ENCODE measurements at places on chromosomes 1 and 21.

DNA sequence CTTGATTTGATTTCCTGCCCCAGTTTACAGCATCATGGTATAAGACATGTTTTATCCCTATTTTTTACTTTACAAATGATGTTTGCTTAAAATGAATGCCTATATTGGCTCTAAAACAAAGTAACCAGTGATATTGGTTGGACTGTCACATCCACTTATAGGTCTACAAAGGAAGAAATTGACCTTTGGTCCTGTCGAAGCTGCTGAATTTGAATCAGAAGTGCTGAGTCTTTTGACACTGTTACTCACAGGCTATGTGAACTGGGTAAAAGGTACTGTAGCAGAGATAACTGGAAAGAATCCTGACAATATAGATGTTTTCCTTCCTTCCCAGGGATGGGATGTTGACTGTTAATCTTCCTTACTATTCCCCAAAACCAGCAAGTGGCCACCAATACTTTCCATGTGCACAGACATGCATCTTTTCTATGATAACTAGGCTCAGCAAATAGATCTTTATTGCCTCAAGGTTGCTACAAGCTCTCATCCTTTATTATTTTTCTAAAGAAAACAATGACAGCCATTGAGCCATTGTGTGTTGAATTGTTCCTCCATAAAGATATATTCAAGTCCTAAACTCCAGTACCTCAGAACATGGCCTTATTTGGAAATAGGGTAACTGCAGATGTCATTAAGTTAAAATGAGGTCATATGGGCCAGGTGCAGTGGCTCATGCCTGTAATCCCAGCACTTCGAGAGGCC is 175.9 kb upstream of the NR5A2 start:
- DNase-seq = no peak

DNA sequence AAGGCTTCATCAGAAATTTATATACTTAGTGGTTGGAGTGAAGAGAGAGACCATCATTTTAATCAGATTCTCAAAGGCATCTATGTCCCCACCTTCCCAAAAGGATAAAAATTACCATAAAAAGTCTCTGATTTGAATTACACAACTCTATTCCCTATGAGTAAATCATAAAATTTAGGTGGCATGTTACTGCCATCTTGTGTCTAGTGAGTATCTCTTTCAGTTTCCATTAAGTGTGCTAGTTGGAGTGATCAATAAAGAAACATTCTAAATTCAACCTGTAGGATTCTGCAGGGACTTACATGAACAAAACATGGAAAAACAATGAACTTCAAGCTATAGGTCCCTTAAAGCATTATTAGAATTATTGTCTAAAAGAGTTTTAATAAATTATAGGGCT is 655.4 kb downstream of the LTN1 start:
- peak; percentile 83 for DNase-seq

DNA sequence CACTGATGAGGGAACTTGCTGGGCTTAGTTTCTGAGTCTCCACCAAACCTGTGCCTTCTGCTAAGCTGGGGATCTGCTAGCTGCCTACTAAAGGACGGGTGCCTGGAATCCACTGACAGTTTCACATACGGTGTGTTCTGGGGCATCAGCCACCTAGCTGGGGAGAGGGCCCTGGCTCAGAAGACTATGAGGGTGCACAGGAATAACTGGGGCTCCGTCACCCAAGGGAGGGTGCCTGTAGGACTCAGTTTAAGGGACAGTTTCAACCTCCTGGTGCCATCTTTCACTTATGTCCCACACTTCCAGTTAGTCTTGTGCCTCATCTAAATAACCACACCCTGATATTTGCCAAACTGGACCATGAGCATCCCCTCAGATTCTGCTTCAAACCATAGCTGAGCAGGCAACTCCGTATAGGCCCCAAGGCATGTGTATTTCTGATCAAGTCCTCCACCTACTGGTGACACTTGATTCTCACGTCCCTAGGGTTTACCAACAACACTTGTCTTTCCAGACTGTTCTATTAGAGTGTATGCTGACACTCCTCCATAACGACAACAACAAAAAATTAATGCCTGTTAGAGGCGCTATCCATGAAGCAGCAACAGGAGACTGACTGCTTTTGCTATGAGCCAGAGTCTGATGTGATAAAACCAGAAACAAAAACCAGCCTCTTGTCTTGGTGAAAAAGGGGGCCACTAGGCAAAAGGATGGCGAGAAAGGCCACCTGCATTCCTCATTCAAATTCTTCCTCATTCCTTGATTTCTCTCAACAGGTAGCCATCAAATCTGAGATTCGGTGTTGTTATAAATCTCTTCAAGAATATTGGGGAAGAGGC is 55.0 kb upstream of the PAXBP1 start:
- DNase-seq = peak; percentile 80

DNA sequence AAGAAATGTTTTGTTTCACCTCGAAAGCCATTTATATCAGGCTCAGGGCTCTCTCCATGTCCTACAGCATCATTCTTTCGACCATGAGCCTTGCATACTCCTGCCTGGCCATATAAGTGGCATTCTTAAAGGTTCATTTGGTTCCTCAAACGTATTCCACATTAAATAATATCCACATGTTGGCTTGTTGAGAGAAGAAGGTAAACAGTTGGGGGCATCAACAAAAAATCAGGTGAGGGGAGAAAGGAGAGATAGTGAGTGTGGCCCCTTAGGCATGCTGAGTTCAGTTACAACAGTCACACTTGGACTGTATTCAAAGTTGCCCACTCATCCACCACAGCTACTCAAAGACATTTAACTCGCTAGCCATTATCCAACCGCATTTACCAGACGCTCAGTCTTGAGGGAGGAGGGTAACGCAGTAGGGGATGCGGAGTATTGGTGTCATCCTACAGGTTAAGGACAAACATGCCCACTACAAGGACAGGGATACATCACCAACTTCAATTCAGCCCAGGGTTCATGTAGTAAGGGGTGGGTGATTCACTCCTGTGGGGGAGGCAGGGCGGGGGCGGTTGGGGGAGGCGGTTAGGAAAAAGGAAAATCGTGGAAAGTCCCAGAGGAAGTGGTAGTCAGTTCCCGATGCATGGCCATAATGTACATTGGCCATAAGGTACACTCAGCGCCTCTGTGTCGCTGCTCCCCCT is 1.4 kb downstream of the ZNF697 start:
- peak; percentile 67 for DNase-seq

DNA sequence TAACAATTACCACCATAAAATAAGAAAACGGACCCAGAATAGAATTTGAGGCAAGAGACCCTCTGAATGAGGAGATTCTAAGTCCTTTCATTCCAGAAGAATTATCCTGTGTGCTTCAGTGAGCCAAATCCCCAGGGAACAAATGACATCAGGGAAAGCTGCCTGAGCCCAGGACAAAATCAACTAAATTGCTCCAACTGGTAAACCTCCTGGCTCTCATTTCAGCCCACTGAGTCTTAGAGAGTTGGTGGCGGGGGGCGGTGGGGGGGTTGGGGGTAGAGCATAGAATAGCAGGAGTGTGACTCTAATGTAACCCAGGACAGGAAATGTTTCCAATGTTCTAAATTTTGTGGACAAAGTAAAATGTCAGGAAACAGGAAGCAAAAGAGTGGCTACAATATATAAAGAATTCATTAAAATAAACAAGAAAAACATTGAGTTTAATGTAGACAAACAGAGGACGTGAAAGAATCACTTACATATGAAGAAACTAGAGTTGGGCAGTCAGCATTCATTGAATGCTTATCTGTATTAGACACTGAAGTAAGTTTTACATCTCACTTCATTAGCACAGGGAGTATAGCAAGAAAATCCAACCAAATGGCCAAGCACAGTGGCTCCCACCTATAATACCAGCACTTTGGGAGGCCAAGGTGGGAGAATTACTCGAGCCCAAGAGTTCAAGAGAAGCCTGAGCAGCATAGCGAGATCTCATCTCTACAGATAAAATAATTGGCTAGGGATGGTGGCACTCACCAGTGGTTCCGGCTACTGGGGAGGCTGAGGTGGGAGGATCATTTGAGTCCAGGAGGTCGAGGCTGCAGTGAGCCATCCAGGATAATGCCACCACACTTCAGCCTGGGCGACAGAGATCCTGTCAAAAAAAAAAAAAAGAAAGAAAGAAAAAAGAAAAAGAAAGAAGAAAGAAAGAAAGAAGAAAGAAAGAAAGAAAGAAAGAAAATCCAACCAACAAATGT is 75.1 kb downstream of the DHRS3 start:
- no peak for DNase-seq

DNA sequence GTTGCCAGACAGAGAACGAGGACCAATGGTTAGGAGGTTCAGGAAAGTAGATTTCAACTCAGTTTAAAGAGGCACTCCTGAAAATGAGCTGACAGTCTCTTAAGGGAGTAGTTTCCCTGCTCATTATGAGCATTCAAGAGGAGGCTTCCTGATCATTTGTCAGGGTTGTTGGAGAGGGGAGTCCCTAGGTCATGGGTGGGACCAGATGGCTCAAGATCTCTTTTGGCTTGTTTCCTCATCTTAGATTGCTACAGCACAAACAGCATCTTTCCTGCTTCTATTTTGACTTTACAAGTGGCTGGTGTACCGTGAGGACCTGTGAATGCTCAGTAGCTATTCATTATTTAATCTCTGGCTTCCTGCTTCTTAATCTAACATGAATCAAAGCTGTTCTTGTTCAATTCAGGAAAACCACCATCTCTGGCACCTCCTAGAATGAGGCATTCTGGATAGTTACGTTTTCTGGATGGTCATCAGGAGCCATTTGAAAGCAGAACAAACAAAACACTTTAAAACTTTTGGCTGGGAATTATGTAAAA is 47.6 kb downstream of the PEX14 start:
- DNase-seq = no peak

DNA sequence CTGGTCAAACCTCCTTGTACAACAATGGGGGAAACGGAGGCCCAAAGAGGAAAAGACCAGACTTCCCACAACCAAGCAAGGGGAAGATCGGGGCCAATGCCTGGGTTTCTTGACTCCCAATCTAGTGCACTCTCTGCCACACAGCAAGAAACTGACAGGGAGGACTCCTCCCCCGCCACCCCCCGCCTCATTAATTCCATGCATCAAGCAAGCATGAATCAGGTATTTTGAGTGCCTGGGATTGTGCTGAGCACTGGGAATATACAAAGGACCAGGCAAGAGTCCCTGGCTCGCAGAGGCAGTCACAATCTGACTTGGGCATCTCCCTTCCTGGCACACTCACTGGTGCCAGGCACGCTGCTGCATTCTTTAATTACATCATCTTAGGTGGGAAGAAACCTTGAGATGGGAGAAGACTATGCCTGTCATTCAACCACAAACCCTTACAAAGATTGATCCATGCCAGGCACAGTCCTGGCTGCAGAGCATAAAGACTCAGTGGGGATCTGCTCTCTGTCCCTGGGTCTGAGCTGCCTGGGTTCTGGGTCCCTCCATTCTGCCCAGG is 4.4 kb upstream of the KCNC4 start:
- DNase-seq = no peak

- DNase-seq = no peak
Observed at GRCh38 chr1:99820546-99820945, 29.6 kb upstream of the AGL start.

DNA sequence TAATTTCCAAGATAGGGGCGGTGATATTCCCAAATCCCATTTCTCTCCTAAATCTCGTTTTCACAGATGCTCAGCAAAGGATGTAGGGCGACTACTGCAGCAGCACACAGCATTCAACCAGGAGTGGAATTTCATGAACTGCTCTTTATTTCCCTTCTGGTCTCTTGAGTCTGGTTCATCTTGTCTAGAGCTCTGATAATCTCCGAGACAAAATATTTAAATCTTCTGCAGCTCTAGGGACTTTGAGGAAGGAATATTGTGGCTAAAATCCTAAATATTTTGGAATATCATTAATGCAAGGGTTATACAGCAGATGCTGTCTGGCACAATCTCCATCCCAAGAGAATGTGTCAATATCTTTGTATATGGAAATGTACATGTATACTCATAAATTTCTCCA is 45.4 kb downstream of the KIF26B start:
- DNase-seq = no peak

DNA sequence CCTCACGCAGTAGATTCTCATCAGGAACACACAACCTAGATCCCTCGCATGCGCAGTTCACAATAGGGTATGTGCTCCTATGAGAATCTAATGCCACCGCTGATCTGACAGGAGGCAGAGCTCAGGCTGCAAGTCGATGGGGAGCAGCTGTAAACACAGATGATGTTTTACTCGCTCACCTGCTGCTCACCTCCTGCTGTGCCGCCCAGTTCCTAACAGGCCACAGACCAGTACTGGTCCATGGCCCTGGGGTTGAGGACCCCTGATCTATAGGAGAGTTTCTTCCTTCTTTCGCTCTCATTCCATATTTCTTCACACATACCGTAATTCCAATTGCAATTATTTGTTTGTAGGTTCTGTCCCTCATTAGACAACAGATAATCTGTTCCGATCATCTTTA is 103.4 kb downstream of the CLEC20A start:
- no peak for DNase-seq

DNA sequence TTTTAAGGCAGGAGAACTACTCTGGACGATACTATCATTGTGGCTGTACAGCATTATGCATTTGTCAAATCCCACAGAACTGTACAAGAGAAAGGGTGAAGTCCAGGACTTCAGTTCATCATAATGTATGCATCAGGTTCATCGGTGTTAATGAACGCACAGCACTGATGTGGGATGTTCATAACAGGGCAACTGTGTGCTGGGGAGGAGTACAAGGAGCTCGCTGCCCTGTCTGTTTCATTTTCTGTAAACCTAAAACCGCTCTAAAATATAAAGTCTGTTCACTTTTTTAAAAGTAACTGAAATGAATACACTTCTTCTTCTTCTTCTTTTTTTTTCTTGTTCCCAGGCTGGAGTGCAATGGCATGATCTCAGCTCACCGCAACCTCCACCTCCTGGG is 25.0 kb downstream of the TMPRSS2 start:
- no peak for DNase-seq

DNA sequence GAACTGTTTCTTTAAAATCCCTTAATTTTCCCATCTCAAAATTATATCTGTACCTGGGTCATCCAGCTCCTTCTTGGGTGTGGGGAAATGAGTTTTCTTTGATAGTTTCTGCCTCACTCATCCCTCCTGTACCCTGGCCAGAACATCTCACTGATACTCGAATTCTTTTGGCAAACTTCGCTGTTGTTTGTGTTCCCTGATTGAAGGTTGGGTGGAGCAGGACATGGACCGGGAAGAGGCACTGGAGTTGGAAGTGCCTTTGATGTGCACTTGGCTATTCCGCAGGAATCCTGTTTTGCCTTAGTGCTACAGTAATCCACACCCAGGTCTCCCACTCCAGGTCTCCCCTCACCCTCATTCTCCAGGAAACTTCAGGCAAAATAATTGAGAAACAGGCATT is 11.2 kb downstream of the MINDY1 start:
- no peak for DNase-seq

GRCh38 chr1:147204080-147204479 is 21.1 kb downstream of the FMO5 start:
- DNase-seq = no peak

DNA sequence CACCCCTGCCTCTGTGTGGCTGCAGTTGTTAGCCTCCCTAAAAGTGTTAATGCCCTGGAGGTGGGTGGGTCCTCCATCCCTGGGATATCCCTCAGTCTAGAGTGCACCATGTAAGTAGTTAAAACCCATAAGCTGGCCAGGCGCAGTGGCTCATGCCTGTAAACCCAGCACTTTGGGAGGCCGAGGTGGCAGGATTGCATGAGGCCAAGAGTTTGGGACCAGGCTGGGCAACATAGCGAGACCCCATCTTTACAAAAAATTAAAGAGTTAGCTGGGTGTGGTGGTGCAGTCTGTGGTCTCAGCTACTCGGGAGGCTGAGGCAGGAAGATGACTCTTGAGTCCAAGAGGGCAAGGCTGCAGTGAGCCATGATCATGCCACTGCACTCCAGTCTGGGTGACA is 10.3 kb downstream of the MYOC start:
- no peak for DNase-seq
